ENCODE measurements at places on chromosomes 12 and 14. TPM values are rescaled to one million over a fixed set of nuclear protein-coding genes. Genes with fewer than 3 reads are reported as not detected.

DNA sequence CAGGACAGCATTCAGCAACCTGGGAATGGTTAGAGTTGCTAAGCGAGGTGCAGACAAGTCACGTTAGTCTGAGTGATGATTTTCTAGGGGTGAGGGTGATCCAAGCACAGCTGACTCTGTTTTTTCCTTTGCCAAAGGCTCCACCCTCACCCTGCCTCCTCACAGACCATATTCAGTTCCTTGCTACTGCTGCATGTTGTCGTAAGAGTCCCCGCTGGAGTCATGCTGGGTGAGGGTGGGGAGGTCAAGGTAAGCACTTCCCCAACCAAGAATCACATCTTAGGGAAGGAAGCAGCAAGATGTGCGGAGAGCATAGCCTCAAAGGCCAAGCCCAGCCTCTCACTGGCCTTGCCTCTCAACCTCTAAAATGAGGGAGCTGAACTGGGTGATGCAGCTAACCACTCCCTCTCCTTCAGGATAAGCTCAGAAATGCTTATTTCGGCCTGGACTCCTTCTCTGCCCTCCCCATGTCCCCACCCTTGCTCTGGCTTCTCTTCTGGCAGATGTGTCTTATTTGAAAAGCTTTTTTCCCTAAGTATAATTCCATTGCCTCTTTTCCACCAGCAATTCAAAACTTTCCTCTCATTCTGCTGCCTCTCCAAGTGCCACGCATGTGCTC, 66.9 kb upstream of the ACTN1 start:
- no peak for DNase-seq

Gene C14orf93
- 8.1 TPM for total RNA-seq

DNA sequence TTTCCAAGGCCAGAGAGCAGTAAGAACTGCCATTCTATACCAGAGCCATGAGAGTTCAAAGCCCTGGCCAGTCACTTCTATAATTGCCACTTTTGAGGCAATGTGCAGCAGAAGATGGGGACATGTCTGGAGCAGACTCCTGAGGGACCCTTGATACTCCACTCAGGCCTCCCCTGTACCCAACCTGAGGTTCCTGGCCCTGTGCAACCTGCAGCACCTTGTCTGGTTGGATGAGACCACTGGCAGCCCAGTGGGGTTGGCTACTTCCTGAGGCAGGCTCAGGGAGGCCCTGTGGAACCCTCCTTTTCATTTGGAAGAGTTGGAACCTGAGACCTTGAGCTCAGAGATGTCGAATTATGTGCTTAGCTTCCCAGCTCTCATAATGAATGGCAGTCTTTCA, 54.4 kb downstream of the GALNT16 start:
- no peak for DNase-seq

Gene FOXG1
- 0.29 TPM for total RNA-seq

DNA sequence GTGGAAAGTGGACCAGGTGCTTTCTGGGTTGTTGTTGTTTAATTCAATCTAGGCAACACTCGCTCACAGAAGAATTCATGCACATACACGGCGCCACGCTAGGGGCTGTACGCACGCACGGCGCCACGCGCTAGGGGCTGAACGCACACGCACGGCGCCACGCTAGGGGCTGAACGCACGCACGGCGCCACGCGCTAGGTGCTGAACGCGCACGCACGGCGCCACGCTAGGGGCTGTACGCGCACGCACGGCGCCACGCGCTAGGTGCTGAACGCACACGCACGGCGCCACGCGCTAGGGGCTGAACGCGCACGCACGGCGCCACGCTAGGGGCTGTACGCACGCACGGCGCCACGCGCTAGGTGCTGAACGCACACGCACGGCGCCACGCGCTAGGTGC, 54.3 kb downstream of the NINJ2 start:
- no peak for DNase-seq

GRCh38 chr12:121800694-121801594, 2.9 kb upstream of the SETD1B start:
- no peak for DNase-seq

GRCh38 chr12:52182384-52182783, 9.4 kb downstream of the KRT80 start:
- no peak for DNase-seq

GRCh38 chr12:47754881-47755280, 3.8 kb downstream of the RAPGEF3 start:
- no peak for DNase-seq

DNA sequence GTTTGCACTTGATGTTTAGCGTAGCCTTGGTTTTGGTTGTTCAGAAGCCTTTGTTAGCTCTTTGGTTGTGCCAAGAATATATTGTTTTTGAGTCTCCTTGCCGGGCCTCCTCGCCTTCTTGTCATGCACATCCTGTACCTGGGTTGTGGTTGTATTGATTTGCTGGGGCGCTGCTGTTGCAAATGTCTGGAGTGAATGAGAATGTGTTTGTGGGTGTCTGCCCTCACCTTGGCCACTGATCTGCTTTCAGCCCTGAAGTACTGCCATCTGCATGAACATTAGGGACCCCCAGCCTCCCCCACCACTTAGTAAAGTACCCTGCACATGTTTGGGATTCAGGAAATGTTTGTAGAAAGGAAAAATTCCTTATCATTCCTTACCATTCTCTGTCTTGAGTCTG, 16.5 kb downstream of the PRKCH start:
- no peak for DNase-seq

GRCh38 chr12:44654646-44655639, 221.2 kb downstream of the NELL2 start:
- DNase-seq, result no peak

DNA sequence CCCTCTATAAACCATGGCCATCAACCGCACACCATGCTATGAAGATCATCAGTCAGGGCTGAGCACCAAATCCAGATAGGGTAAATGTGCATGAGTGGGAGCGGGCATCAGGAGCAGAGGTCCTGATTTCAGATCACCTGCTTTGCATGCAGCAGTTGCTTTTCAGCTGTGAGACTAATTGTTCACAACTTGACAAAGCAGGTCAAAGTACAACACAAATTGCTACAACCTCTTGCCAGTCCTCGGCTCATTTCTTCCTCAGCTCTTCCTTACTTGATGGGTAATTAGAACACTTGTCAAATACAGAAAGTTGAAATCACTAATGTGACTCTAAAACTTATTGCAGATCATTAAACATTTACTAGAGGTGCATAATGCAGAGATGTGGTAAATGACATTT, 171.6 kb downstream of the PPM1H start:
- DNase-seq, result no peak

DNA sequence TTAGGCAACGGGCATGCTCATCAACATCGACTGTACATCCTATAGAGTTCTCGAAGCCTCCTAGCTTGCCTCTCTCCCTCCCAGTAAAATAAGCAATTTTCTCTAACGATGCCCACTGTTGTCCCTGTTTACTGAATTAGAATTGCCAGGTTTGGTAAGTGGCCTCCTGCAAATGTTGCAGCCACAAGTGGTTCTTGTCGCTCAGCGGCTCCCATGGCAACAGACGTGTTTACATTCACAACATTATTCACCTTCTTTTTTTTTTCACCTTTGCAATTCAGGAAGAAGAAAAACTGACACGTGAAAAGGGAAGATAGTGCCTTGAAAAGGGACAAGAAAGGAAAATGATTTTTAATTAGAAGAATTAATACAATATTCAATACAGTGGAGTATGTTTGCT, 100.9 kb upstream of the PKP2 start:
- DNase-seq, result no peak

Gene PA2G4
- total RNA-seq, result 246 TPM

Gene ACOT6
- total RNA-seq, result not detected

GRCh38 chr14:94906991-94907587, 137.2 kb upstream of the GSC start:
- DNase-seq, result no peak

- DNase-seq, result no peak
Measured at GRCh38 chr14:94893411-94894160, 123.7 kb upstream of the GSC start.

- peak; percentile 11 for DNase-seq
Measured at GRCh38 chr12:118402251-118402650, 25.9 kb downstream of the SUDS3 start.

- DNase-seq, result no peak
Measured at GRCh38 chr12:59843260-59843843, 247.5 kb downstream of the SLC16A7 start.

DNA sequence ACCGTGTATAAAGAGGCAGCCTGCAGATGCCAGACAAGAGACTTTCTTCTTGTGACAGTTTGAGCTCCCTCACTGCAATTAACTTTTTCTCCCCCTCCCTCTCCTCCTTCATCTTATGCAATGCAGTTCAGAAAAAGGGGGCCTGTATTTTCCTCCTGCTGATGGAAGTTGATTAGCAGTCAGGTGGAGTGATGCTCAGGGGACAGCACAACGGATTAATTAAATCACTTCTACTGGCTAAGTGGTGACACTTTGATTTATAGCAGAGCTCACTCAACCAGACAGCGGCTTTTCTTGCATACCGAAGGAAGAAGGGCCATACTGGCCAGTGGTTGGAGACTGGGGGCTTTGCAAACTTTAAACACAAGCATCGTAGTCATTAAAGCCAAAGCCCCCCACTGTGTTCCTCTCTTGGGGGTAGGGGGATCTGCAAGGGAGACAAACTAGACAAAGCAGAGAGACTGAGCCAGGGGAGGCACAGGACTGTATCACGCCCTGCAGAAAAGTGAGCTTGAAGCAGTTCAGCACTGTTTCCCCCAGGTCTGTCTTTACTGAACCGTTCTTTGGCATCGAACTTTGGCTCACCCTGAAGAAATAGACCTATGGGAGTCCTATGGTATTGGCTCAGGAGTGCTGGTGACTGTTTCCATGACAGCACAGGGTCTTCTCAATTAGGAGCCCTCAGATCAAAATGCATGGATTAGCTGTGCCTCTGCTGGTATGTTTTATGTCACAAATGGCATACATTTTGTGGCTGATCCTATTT, 47.7 kb downstream of the SPRING1 start:
- no peak for DNase-seq

Gene RD3L
- total RNA-seq, result not detected

DNA sequence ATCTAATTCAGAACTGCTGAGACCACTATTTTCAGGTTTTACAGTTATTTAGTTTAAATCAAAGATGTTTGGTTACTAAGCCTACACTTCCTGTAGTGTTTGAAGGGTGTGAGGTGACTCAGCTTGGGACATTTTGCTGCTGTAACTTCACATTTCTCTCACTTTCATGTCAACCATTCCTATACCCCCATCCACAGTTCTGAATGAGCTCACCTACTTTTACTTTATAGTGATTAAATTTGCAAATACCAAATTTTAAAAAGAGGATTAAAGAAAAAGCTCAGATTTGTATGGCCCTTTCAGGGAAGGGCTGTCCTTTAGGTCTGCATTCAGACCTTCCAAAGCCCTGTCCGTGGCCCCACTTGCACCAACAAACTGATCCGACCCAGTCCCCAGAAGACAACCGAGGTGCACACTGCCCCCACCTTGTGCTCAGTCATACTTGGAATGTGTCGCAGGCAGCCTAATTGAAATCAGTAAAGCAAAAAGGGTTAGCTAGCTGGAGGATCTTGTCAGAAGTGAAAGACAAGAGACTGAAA, 174.4 kb downstream of the MON2 start:
- peak; percentile 55 for DNase-seq

DNA sequence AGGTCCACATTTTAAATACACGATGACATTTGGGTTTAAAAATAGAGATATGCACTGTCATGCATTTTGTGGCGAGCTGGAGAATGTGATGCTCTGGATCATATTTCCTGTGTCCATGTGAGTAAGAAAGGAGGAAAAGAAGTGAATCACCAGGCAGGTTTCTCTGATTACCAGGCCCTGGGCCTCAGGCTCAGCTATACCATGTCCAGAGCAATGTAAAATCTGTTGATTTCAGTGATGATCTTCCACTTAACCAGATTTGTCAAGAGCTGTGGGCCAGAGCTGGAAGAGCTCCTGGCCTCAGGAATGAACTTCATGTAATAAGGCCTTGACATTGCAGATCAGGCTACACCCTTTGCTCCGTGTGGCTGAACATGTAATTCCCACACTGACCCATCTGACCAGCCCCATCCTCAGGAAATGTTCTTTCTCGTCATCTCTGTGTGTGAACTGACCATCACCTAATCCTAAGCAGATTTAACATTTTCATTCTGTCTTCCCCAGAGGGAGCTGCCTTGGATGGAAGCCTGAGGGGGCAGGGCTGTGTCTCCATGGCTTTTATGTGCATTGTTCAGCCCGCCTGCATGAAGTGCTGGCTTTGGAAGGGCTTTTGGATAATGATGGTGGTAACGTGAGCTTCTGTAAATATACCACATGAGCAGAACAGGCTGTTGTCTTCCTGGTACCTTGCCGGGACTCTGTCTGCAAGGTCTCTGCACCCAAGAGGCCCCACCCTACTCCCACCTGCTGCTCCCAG, 54.5 kb downstream of the CRACR2A start:
- peak; percentile 79 for DNase-seq

Gene OAS2
- total RNA-seq, result 1.7 TPM

DNA sequence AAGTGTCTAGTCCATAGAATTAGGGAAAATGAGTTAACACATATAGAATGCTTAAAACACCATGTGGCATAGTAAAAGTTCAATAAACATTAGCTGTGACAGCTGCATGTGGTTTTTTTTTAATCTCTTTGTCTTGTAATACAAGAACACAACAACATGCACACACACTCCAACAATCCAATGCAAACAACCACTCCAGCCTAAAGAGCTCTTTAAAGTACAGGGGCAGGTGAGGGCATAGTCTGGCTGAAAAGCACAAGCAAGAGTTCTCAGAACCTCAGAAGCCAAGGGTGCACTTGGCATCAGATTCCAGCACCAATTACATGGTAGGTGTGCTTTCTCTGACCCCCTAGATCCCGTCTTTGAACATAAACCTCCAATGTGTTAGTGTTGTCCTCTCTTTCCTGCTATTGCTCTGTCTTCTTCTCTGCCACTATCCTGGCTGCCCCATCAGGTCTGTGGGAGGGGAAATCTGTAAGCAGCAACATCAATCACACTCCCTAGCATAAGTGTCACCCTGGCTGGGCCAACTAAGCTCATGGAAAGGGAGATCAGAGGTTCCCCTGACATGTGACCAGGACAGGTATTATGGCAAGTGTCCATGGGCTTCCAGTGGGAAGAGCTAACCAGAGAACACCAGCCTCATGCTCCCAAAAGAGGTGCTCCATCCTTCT, 91.0 kb downstream of the SLC8A3 start:
- no peak for DNase-seq

Gene CAPZA3
- total RNA-seq, result not detected

GRCh38 chr12:15130541-15130940, 90.7 kb downstream of the RERG start:
- DNase-seq, result no peak

GRCh38 chr12:3271146-3271545, 194.0 kb downstream of the TSPAN9 start:
- no peak for DNase-seq

GRCh38 chr12:114408471-114408885, 2.5 kb upstream of the TBX5 start:
- no peak for DNase-seq
